ENCODE measurements at places on chromosomes 12 and 14.

DNA sequence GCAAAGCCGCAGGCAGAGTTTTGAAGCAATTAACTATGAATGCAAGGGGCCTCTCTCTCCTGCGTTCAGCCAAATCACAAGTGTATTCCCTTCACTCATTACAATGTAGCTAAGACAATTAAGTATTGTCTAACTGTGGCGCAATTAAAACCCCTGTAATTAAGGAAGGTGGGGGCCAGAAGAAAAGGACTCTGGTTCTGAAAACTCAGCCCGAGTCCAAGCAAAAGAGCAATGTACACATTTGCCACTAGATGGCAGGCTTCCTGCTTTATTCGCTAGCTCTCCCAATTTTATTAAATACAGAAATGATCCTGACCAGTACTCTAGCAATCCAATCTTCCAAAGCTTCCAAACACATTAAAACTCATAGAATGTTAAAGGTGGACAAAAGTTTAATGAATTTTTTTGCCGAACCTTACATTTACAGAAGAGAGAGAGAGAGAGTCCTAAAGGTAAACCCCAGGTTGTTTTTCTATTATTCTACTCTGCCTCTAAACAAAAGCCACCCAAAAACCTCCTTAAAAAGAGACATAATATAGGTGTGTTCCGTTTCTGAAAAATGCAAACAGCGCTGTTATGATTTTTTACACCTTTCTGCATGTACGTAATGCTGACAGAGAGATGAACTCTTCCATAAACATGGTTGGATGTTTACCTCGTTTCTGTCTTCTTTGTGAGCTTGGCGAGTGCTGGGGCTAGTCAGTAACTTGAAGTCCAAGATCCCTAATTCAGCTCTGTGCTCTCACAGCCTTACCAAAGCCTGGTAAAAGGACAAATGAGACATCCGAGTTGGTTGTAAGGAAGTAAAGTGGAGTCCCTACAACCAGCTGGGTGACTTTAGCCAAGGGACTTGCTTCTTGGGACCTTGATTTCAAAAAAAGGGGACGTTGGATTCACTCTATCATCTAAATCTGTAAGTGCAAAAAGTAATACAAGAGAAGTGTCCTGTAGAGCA is 50.9 kb upstream of the VASH1 start:
- no peak for DNase-seq

DNA sequence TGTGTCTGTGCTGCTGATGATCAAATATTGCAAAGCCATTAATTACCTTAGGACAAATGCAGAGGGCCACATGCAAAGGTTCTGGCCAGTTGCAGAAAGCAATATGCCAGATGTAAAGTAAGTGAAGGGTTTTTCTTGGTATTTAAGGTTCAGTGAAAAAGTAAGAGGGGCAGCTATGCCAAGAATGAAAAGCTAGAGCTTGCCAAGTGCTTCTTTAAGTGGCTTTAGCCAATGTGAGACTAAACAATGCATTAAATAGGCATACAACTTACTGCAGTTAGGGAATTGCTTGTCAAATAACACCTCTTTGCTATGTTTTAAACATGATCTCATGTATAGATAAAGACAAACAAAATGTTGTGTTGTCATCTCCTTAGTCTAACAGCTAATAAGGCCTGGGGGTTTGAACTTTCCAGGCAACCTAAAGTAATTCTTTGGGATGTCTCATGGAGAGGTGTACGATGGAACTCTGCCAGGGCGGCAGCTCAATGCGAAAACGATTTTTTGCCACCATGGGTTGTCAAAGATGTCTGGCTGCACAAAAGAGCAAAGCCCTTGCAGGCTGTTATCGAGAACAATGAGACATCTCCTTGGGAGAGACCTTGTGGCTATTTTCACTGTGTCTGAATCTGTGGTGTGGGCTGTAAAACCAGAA is 12.0 kb downstream of the IGF1 start:
- no peak for DNase-seq

- DNase-seq = no peak
Measured at GRCh38 chr12:44525806-44526654, 350.1 kb downstream of the NELL2 start.

DNA sequence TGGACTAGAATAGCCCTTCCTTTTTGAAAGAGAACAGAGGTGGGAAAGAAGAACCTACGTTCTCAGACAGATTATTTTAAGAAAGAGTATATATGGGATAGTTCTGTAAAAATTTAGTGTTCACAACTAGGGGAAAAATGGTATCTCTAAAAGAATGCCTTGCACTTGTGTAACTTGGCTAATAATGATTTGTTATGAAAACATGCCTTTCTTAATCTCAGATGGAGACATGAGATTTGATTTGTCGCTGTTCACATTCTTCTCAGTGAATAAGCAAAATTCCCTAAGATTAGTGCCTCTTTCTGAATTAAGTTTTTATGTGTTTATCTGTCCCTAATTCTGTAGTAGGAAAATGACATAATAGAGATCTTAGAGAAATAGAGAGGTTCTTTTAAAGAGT is 100.8 kb downstream of the USP15 start:
- DNase-seq = no peak

GRCh38 chr14:87805315-87805723 is 187.7 kb downstream of the GALC start:
- peak; percentile 4 for DNase-seq

GRCh38 chr14:87992346-87992717 is 650 bp downstream of the GALC start:
- no peak for DNase-seq

DNA sequence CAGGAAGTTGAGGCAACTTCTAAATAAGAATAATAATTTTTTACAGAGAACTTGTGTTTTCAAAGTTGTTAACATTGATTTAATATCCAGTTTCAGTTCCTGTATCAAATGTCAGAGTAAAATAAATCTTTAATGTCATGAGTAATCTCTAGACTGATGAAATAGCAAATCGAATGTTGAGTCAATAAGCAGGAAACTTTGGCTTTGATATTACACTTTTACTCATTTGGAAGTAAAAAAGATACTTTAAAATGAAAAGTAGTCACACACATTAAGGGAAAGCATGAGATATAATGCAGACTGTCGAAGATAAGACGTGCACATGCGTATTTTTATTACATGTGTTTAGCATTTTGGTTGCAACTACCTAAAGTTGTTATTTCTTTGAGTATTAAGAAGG is 78.2 kb upstream of the PTGDR start:
- DNase-seq = no peak

DNA sequence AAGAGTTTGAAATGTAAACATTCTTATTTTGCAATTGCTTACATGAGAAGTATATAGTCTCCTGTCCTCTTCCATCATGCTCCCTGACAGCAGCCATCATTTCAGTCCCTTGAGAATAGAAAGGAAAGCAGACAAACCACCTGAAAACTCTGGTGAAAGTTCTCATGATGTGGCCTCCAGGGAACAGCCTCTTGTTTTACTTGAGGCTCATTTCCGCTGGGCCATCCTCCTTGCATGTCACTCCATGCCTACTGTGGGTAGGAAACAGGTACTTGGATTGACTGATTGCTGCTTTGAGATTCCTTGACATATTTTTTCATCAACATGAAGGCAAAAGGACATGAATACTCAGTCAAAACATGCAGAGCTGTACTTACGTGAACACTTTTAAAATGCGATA is 6.0 kb downstream of the SYT1 start:
- DNase-seq = no peak

- no peak for DNase-seq
Measured at GRCh38 chr12:58509116-58509885, 411.0 kb downstream of the LRIG3 start.

- no peak for DNase-seq
Measured at GRCh38 chr12:131980263-131980662, 30.5 kb downstream of the EP400 start.

- DNase-seq = no peak
Measured at GRCh38 chr14:99309220-99309766, 37.3 kb upstream of the BCL11B start.

GRCh38 chr12:57475271-57476161 is 4.2 kb downstream of the ARHGAP9 start:
- DNase-seq = no peak

GRCh38 chr14:102046337-102047278 is 40.2 kb downstream of the HSP90AA1 start:
- no peak for DNase-seq

DNA sequence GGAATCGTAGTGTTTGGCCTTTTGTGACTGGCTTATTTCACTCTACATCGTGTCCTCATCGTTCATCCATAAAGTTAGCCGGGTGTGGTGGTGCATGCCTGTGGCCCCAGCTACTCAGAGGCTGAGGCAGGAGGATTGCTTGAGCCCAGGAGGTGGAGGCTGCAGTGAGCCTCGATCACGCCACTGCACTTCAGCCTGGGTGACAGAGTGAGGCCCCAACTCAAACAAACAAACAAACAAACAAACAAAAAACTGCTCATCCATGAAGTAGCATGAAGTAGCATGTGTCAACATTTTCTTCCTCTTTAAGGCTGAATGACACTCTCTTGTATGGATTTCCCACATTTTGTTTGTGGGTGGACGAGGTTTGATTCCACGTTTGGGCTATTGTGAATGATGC is 44.0 kb upstream of the MEG3 start:
- no peak for DNase-seq

GRCh38 chr14:101561145-101561896 is at the start of gene DIO3:
TSS of gene DIO3 (plus strand) at chr14:101561495.
- DNase-seq = no peak

GRCh38 chr14:68250927-68251768 is 431.6 kb downstream of the RAD51B start:
- DNase-seq = no peak

DNA sequence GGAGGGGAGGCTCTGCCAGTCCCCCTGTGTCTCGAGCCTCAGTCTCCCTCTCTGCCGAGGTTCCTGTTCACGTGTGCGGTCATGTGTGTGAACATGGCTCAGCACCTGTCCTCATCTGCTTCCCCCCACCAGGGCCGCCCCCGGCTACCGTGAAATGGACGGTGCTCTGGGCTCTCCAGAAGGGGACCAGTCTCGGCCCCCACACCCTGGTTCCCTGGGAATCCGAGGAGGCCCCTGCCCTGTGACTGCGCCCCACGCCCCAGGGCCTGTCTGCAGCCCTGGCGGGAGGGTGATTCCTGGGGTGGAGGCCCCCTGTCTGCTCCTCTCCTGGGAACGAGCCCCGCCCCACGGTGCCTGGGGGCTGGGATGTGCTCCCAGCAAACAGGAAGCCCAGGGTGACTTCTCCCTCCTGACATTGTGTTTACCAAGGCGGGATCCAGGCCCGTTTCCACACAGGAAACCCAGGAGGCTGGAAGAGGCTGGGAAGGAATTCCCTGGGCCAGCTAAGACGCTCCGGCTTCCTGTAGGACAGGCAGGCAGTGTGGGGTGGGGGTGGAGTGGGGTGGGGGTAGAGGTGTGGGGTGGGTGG is 46.6 kb downstream of the KIF26A start:
- DNase-seq = no peak

GRCh38 chr14:105479431-105480158 is 5.0 kb downstream of the CRIP2 start:
- DNase-seq = no peak

DNA sequence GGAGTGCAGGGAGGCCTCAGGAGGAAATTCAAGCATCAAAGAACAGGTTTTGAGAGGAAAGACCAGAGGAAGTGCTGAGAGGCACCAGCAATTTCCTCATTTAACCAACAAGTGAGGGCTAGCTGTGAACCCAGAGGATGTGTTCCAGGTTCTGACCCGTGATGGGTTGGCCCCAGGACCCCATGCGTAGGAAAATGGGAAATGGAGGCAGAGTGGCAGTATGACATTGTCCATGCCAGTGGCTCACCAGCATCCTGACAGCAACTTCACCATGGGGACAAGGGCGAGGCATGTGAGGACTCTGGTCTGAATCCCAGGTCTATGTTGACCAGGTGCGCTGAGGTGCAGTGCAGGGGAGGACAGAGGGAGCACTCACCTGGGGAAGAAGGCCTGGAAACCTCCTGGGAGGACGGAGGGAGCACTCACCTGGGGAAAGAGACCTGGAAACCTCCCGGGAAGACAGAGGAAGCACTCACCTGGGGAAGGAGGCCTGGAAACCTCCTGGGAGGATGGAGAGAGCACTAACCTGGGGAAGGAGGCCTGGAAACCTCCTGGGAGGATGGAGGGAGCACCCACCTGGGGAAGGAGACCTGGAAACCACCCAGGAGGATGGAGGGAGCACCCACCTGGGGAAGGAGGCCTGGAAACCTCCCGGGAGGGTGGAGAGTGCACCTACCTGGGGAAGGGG is 6.7 kb upstream of the CACNA2D4 start:
- no peak for DNase-seq

- no peak for DNase-seq
Measured at GRCh38 chr12:39638178-39638577, 18.6 kb upstream of the ABCD2 start.

DNA sequence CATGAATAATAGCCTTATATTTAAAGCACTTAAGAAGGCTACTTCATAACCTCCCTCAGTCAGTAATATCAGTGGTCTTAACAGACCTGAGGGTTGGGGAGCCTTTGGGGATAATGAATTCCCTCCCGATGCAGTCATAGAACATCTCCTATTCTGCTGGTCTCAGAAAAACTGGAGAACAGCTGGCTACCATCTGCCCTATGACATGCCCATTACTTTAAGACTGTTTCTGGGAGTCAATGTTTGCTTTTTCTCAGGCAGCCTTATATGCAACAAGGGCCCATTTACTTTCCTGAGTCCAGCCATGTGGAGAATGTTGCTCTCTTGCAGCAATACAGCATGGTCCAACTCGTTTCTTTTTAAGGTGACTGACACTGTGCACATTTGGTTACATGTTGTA is 161.7 kb upstream of the PARP11 start:
- DNase-seq = no peak

DNA sequence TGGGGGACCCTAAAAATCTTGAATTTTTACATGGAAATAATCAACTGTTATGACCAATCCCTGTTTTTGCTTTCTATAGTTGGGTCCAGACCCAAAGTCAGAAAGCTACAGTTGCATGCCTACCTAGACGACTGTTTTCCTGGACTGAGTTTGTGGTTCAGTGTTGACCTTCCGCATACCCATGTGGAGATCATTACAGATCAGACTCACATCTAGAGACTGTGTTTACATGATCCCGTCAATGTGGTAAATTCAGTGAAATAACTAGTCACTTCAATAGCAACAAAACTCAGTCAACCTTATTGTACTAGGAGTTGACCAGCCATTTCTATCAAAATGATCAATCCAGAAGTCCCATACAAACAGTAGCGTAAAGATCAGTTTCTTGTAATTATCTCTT is 257.6 kb downstream of the EGLN3 start:
- DNase-seq = no peak

DNA sequence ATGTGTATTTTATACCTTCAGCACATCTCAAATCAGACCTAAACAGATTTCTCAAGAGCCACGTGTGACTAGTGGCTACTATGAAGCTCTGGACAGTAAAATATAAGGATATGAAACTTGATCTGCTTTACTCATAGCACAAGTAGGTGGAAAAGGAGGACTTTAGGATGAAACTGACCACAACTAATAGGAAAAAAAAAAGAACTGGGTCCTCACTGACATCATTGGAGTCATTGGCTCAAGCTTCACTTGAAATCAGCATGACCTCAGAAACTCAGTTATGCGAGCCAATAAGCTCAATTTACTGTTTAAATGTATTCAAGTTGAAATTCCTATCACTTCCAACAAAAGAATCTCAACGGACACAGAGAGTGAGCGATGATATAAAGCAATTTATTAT is 34.1 kb upstream of the CIT start:
- DNase-seq = no peak

- DNase-seq = no peak
Measured at GRCh38 chr14:93923626-93924025, 3.5 kb upstream of the FAM181A start.

- DNase-seq = no peak
Measured at GRCh38 chr12:131573631-131574394, 137.1 kb upstream of the SFSWAP start.

All from activated T-helper 1 cell treated with Interleukin-2 at 50 U/mL for 16 hours (primary cell).